ENCODE measurements at places on chromosomes 12 and 14. TPM values are rescaled to one million over a fixed set of nuclear protein-coding genes. Genes with fewer than 3 reads are reported as not detected.
A peak's percentile ranks its signal among the peaks of the same experiment; 100 is the strongest.

The PLEKHD1 gene
- total RNA-seq = 0.04 TPM

DNA sequence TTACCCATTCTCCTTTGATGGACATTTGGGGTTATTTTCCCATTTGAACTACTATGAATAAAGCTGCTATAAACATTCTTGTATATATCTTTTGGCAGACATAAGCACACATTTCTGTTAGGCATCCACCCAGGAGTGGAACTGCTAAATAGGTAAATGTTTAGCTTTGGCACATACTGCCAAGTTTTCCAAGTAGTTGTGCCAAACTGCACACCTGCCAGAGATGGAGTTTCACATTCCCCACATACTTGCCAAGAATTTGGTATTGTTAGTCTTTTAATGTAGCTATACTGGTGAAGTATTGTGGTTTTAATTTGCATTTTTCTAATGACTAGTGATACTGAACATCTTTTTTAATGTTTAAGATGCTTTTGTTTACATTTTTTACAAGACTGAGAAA is 201.0 kb downstream of the GXYLT1 start:
- peaks cover 19% of the 10 kb centered on the region for H3K27me3 ChIP-seq
- no peak overlapping the region for H3K27ac ChIP-seq
- no peaks in the 10 kb centered on the region for H3K36me3 ChIP-seq

The REM2 gene
- total RNA-seq = 0.14 TPM

- H3K27me3 ChIP-seq = peaks cover 4% of the 10 kb centered on the region
- no peak overlapping the region for H3K27ac ChIP-seq
- no peak for DNase-seq
These were observed 219.1 kb downstream of the PHLDA1 start for GRCh38 chr12:75812271-75813018.

- DNase-seq = peak; percentile 38
- H3K36me3 ChIP-seq = peaks cover 15% of the 10 kb centered on the region
- peaks cover 26% of the 10 kb centered on the region for H3K4me1 ChIP-seq
These were observed 37.4 kb upstream of the PSMA6 start for GRCh38 chr14:35254736-35255135.

The RND1 gene
- 2.6 TPM for total RNA-seq

The GPX2 gene
- total RNA-seq = not detected

The KRT82 gene
- total RNA-seq = not detected

DNA sequence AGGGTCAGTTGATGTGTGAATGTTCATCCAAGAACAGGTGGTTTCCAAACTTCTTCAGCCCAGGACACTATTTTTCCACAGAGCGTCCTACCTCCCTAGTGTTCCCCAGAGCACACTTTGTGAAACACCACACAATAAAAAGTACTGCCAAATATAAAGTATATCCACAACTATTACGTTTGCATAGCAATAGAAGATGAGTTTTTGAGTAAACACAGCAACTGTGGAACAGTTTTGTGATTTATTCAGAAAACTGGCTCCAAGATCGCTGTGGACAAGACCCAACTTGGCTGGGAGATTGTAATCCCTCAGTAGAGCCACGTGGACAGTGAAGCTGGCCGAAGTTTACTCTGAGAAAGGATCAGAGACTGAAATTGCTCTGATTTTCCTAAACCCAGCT is 14.5 kb upstream of the MAP1LC3B2 start:
- H3K4me3 ChIP-seq = no peak overlapping the region
- peaks cover 4% of the 10 kb centered on the region for H3K4me1 ChIP-seq
- DNase-seq = no peak
- no peaks in the 10 kb centered on the region for H3K27me3 ChIP-seq
- H3K27ac ChIP-seq = no peak overlapping the region

DNA sequence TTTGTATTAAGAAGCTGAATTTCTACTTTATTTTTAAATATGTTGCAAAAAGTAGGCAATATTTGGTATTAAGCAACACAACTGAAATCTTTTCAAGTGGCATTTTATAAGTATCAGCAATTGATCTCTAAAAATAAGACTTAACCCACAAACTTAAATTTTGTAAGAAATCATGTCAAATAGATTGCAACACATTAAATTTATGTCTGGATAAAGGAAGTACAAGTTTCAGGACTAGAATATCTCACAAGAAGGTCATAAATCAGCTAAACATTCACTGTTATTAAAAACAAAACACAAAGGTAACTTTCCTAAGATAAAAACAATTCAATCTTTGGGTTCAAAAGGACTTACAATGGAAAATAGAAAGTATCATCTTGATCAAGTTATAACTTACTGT is 32.8 kb downstream of the CPNE8 start:
- no peak overlapping the region for H3K27ac ChIP-seq
- H3K4me3 ChIP-seq = no peak overlapping the region
- H3K27me3 ChIP-seq = no peaks in the 10 kb centered on the region
- no peak for DNase-seq
- H3K36me3 ChIP-seq = peaks cover 7% of the 10 kb centered on the region
- no peaks in the 10 kb centered on the region for H3K4me1 ChIP-seq

The NFATC4 gene
- total RNA-seq = 1.1 TPM

DNA sequence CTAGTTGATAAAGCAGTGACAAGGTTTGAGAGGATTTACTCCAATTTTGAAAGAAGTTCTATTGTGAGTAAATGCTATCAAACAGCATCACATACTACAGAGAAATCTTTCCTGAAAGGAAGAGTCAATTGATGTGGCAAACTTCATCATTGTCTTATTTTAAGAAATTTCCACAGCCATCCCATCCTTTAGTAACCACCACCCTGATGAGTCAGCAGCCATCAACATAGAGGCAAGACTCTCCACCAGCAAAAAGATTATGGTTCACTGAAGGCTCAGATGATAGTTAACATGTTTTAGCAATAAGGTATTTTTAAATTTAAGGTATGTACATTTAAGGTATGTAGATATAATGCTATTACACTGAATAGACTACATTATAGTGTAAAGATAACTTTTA is 122.1 kb upstream of the ARHGAP5 start:
- H3K27me3 ChIP-seq = peaks cover 18% of the 10 kb centered on the region
- no peaks in the 10 kb centered on the region for H3K36me3 ChIP-seq
- peaks cover 5% of the 10 kb centered on the region for H3K4me1 ChIP-seq
- no peak overlapping the region for H3K4me3 ChIP-seq
- no peak for DNase-seq

- H3K27me3 ChIP-seq = no peaks in the 10 kb centered on the region
- H3K27ac ChIP-seq = no peak overlapping the region
- peaks cover 2% of the 10 kb centered on the region for H3K36me3 ChIP-seq
- no peak overlapping the region for H3K4me3 ChIP-seq
- H3K4me1 ChIP-seq = peaks cover 1% of the 10 kb centered on the region
These were observed 20.1 kb upstream of the PLEKHD1 start for GRCh38 chr14:69464379-69464778.

DNA sequence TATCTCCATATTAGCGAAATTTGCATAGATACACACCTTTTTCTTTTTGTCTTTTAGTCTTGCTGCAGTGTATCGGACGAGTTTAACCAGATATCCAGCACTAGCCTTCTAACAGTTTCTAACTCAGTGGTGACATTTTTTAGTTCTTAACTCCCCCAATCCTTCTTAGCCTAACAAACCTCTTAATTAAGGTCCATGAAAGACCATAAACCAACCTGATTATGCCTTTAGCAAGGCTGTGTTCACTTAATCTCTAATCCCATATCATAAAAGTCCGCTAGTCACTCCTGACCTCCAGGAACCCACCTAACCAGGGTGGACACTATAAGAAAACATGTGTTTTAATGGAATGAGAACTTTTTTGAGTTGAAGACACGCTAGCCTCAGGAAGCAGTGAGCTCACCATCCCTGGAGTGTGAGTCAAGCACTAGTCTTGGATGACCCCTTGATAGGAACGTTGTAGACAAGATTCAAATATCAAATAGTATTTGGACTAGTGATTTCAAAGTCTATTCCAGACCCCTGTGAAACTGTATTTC is 9.5 kb downstream of the CDKN1B start:
- peaks cover 4% of the 10 kb centered on the region for H3K27me3 ChIP-seq
- no peak for DNase-seq
- H3K36me3 ChIP-seq = peaks cover 51% of the 10 kb centered on the region
- peak overlapping the region; percentile 99 for H3K27ac ChIP-seq
- H3K4me1 ChIP-seq = peaks cover 40% of the 10 kb centered on the region
- peak overlapping the region; percentile 88 for H3K4me3 ChIP-seq

The SPIC gene
- not detected for total RNA-seq

DNA sequence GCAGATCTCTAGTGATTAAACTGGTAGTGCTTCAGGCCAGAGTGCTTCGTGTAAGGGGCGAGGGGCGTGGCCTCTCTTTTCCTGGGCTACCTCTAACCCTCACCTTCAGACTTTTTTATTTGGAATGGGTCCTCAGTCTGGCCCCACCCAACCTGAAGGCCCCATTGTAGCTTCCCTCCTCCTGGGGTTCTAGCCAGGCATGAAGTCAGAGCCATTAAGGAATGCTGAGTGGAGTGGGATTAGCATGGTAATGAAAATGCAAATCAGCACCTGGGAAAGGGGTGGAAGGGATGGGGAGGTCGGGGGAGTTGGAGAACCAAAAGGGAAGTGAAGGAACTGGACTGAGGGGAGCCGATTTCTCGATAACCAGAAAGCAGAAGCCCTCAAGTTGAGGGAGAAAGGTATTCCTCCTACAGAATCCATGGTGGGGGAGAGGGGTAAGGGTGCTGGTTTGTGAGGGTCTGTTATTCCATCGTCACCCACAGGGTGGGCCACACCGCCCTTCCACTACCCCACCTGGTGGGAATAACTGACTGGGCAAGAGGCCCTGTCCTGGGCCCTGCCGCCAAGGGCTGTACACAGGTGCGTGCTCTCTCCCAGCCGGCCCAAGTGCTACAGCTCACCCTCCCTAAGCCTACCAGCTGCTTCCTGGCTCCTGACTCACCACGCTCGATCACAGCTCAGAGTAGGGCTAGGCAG is 14.1 kb downstream of the ZFHX2 start:
- H3K4me3 ChIP-seq = no peak overlapping the region
- no peaks in the 10 kb centered on the region for H3K36me3 ChIP-seq
- no peaks in the 10 kb centered on the region for H3K27me3 ChIP-seq
- H3K27ac ChIP-seq = no peak overlapping the region
- DNase-seq = no peak
- H3K4me1 ChIP-seq = no peaks in the 10 kb centered on the region

The RBP5 gene
- total RNA-seq = not detected

The FOS gene
- 19.5 TPM for total RNA-seq

The HCAR2 gene
- total RNA-seq = not detected

The MEG3 gene
- 0.10 TPM for total RNA-seq

- no peak overlapping the region for H3K27ac ChIP-seq
- H3K36me3 ChIP-seq = no peaks in the 10 kb centered on the region
- no peaks in the 10 kb centered on the region for H3K4me1 ChIP-seq
These were observed 26.4 kb upstream of the MED13L start for GRCh38 chr12:116303929-116304328.

The CLEC2D gene
- 290 TPM for total RNA-seq

GRCh38 chr14:91573894-91574837 is 64.1 kb upstream of the PPP4R3A start:
- peaks cover 17% of the 10 kb centered on the region for H3K4me1 ChIP-seq
- peak; percentile 89 for DNase-seq
- peak overlapping the region; percentile 81 for H3K4me3 ChIP-seq

The LHX5 gene
- not detected for total RNA-seq
